NCI-H446 treated with DMSO at 0.1 percent for 48 hours (cell line): ENCODE measurements at places on chromosomes 3 and 15.

GRCh38 chr15:82530606-82531379 is 9.5 kb downstream of the RPS17 start:
- no peak for DNase-seq

DNA sequence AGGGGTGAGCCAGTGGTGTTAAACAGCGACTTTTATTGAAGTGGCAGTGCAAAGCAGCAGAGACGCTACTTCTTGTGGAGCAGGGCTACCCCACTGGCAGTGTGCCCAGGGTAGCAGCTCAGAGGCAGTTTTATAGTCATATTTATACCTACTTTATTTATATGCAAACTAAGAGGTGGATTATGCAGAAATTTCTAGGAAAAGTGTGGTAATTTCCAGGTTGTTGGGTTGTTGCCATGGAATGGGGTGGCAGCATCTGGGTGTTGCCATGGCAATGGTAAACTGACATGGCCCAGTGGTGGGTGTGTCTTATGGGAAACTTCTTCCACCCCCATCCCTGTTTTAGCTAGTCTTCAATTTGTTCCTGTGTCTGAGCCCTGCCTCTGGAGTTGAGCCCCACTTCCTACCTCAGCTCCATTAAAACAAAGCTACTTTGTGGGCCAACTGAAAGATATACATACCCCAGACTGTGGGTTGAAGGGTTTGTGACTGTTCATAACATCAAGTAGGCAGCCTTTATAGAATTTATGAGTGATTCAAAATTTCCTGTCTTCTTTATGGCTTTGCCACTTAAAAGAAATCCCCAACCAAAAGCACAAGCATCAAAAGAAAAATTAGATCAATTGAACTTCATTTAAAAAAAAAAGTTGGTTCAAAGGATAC is 60.3 kb downstream of the EBLN2 start:
- no peak for DNase-seq

DNA sequence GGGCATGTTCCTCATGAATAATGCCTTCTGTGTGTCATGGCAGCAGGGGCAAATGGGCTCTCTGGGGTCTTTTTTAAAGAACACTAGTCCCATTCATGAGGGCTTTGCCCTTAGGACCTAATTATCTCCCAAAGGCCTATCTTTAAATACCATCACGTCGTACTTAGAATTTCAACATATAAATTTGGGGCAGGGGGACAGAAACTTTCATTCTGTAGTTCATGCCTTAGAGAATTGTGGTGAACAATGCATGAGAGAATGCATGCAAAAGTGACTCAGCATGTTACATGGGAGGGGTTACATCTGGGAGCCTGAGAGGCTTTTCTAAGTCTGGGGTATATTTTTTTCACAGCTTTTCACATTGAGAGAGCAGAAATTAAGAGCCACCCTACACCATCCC is 208.5 kb upstream of the ROPN1 start:
- no peak for DNase-seq

DNA sequence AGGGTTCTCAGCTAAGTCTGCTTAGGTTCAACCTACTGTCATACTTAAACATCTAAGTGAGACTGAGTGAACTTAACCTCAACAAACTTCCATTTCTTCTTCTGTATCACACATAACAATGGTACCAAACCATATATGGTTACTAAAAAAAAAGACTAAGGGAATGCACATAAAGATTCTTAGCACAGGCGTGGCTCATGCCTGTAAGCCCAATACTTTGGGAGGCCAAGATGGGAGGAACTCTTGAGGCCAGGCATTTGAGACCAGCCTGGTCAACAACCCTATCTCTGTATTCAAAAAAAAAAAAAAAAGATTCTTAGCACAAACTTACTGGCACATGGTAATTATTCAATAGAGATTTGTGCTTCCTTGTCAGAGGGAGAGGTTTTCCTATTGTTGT is 57.9 kb downstream of the ACAP2 start:
- no peak for DNase-seq

GRCh38 chr3:42302924-42303634 is 37.1 kb upstream of the CCK start:
- DNase-seq = no peak

DNA sequence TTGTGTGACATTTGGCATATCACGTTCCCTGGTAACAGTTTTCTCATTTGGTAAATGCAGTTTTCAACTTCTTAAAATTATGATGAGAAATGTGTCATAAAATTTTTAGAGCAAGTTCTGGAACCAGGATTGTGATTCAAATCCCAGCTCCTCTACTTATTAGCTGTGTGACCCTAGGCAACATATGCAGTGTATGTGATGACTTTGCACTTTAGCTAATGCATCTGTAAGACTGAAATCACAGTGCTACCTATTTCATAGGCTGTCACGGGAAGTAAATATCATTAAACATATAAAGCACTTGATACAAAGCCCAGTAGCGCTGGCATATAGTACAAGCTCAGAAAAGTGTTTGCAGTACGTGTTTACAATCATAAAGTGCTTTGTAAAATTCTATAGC is 419.4 kb downstream of the GRM7 start:
- no peak for DNase-seq

DNA sequence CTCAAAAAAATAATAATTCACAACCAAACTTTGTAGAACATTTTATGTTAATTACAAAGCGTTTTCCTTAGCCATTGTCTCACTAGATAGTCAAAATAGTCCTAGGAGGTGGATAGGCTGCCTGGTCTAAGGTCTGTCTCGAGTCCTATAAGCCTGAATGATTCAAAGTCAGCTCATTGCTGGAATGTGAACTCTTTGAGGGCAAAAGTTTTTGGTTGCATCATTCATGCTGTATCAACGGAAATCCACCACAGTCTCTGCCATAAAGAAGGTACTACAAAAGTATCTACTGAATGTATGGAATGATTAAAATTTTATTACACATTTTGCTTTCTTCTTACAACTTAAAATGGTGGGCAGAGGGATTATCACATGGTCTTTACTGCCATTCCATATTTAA is 387.3 kb upstream of the RARB start:
- DNase-seq = no peak

DNA sequence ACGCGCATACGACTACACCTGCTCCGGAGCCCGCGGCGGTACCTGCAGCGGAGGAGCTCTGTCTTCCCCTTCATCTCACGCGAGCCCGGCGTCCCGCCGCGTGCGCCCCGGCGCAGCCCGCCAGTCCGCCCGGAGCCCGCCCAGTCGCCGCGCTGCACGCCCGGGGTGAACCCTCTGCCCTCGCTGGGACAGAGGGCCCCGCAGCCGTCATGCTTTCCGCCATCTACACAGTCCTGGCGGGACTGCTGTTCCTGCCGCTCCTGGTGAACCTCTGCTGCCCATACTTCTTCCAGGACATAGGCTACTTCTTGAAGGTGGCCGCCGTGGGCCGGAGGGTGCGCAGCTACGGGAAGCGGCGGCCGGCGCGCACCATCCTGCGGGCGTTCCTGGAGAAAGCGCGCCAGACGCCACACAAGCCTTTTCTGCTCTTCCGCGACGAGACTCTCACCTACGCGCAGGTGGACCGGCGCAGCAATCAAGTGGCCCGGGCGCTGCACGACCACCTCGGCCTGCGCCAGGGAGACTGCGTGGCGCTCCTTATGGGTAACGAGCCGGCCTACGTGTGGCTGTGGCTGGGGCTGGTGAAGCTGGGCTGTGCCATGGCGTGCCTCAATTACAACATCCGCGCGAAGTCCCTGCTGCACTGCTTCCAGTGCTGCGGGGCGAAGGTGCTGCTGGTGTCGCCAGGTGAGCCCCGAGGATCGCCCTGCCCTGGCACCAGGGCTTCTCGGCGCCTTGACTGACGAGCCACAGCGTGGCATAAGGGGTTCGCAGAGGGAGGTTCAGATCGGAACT is 420 bp downstream of the SLC27A2 start:
- DNase-seq = no peak

DNA sequence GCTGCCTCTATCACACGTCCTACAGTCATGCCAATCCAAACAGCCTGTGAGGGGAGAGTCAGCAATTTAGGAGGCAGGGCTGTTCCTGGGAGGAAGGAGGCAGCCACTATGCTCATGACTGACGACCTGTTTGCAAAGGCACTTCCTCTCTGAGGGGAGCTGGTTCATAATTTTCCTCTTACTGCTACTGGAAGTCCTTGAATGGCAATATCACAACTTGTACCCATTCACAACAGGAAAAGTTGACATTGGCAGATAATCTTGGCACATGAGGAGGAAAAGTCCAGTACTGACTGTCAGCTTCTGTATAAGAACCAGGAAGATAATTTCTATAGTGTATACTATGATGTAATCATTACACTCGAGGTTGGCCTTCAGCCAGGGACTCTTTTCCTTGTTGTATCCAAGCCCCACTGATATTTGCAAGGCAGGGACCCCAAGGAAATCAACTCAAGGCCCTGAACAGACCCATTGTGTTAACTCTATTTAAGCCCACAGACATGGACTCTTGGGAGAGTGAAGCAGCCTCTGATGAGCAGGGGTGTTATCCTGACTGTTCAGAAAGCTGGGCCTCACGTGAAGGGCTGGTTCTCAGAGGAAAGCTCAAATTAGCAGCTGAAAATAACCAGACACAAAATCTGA is 267.3 kb upstream of the ADAMTS9 start:
- DNase-seq = no peak

- DNase-seq = no peak
Measured at GRCh38 chr3:43349716-43350115, 63.4 kb downstream of the SNRK start.

GRCh38 chr3:181313335-181313734 is 323.8 kb upstream of the DNAJC19 start:
- DNase-seq = no peak

DNA sequence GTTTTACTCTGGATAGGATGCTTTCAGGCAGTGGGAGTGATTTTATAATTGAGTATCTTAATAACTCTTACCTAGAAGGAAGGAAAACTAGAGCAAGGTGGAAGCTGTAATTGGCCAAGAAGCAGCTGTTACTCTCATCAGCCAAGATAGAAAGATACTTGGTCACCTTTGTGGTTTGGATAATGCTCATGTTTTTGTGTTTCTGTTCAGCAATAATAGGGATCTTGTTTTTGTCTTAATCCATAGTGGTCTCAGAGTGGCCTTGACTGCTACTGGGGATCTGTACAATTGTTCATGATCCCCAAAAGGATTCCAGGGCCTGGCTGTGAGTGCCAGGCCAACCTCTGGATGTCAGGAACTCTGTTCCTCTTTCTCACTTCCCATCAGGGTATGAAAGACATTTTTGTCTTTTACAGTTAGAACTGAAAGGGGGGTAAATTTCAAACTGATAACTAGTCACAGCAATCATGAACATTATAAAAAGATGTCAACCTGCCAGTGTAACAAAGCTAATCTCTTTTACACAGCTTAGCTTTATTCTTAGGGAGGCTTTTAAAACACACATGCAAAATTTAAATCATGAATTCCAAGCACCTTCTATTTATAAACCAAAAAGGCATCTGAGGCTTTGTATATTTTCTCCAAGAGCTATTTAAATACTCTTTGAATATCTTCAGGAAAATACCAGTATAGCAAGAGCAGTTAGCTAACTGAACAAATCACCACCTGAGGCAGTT is 6.0 kb downstream of the UBL7 start:
- DNase-seq = no peak

DNA sequence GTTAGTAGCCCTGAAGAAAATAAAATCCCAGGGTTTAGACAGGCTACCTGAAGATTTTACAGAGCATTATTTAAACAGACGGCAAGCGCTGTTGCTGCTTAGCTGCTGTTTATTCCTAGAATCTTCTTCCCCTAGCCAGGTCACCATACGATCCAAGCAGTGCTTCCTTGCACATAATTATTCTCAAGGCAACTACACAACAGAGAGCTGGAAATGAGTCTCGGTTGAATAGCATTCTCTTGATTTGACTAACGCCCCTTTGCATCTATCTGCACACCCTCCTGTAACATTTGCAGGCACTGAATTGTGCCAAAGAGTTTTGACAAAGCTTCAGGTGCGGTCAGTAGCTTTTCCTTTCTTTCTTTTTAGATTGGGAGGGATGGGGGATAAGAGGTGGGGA is 564.4 kb downstream of the TBL1XR1 start:
- no peak for DNase-seq

DNA sequence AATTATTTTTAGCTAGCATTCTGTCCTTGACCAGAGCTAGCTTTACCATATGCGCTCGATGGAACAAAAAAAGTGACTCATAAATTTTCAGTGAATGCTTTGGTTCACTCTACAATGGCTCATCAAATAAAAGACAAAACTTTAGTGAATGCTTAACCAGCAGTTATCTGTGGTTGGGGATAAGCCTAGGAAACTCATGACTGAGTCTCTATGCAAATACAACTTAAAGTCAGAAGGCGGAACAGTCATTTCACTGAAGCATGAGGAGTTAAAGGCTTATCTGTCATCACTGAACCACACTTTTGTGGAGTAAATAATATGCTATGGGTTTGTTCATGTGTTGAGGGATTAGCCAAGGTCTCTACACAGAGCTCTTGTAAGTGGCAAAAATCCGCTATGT is 308.4 kb downstream of the SQOR start:
- no peak for DNase-seq

DNA sequence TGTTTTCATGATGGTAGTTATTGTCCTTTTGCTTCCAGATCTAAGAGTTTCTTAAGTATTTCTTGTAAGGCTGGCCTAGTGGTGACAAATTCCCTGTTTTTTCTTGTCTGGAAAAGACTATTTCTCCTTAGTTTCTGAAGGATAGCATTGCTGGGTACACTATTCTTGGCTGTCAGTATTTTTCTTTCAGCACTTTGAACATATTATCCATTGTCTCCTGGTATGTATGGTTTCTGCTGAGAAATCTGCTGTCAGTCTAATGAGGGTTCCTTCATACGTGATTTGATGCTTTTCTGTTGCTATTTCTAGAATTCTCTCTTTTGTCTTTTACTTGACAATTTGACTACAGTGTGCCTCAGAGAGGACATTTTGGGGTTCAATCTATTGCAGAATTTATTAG is 134.3 kb downstream of the CGGBP1 start:
- no peak for DNase-seq

DNA sequence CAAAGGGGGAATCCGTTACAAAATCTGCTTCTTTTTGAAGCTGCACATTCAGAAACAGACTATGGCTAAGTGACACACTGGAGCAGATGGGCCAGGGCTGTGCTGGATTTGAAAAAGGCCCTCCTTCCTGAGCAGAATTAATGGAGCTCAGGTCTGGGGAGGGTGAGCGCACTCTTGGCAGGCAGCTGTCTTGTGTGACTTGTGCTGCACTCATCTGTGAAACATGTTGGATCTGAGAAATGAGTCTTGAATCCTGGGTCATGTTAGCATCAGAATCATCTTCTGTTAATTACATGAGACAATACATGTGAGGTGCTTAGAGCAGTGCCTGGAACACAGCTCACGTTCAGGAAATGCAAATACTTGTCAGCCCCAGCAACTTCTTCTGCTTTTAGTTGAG is 219.6 kb downstream of the THSD4 start:
- no peak for DNase-seq

GRCh38 chr15:46996359-46996758 is 720.9 kb upstream of the SEMA6D start:
- DNase-seq = no peak

- no peak for DNase-seq
Measured at GRCh38 chr3:49761661-49762060, 24.7 kb downstream of the IP6K1 start.
